ENCODE measurements at places on chromosomes 2 and 18.

GRCh38 chr2:120887741-120888231 is 152.1 kb downstream of the GLI2 start:
- no peak for DNase-seq

DNA sequence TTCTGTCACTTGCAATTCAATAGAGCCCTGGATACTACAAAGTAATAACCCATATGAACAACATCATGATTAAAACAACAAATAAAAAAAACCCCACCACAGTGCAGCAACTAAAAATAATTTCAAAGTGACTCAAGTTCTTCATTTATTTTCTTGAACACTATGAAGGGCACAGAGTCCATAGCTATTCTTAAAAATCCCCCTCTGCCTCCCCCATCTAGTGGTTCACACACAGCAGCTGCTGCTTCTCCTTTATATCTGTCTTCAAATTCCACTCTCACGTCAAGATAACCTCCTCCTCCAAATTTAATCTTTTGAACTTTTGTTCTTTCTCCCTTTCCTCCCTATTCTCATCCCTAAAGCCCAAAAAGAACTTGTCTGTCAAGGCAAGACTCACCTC is 591.3 kb downstream of the ZEB2 start:
- DNase-seq = no peak

- DNase-seq = no peak
These were observed 55.6 kb downstream of the C1QL2 start for GRCh38 chr2:119102964-119103363.

GRCh38 chr2:151973013-151973900 is 125.6 kb downstream of the CACNB4 start:
- DNase-seq = no peak

DNA sequence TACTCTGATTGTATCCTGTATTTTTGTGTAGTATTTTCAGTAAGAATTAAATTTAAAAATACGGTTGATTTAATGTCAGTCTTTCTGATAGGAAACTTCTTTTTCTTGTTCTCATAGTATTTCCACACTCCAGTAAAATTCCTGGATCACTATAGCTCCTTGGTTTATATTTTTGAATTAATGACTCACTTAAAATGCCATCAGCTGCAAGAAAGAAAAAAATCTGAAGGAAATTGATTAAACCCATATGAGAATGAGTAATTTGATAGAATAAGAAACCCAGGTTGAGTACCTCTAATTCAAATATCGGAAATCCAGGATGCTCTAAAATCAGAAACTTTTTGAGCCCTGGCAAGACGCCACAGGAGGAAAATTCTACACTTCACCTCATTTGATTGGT is 186.8 kb upstream of the RND3 start:
- peak; percentile 68 for DNase-seq

GRCh38 chr2:238142382-238143205 is 4.1 kb downstream of the KLHL30 start:
- DNase-seq = peak; percentile 14

GRCh38 chr2:143001501-143001900 is 124.0 kb downstream of the KYNU start:
- DNase-seq = no peak

- DNase-seq = no peak
These were observed 853.1 kb upstream of the SALL3 start for GRCh38 chr18:78126536-78126935.

DNA sequence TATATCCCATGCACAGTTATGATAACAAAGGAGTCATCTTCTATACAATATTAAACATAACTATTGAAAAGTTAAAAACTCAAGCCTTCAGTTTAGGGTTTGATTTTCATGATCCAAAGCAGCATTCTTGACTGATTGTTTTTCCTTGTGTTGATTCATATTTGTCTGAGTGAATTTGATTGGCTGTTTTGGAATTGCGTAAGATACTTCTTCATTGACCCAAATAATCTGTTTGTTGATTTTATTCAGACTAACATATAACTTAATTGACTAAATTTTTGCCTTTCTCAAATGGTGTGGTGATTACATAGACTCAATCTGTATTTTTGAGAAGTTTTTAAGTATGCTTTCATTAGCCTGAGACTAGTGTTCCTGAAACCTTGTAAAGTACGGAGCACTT is 305.7 kb upstream of the TNP1 start:
- no peak for DNase-seq

DNA sequence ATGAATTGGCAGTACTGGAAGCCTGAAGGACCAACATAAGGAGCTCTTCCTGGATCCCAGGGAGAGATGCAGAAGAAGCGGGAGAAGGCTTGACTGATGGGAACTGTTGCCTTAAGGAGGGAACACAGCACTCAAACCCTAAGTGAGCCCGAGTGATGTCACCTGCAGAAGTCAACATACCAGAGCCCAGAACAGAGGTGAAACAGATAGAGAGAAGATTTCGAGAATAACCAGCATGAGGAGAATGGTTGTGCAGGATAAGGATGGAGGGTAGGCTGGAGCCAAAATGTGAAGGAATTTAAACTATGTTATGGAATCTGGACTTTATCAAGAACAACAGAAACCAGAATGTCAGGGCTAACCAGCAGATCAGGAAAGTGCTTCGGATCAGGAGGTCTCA is 463.1 kb upstream of the DDX18 start:
- no peak for DNase-seq

GRCh38 chr2:151067658-151068369 is 193.8 kb downstream of the RBM43 start:
- no peak for DNase-seq

- no peak for DNase-seq
These were observed 36.8 kb upstream of the MAPRE3 start for GRCh38 chr2:26933431-26934334.

- DNase-seq = no peak
These were observed 58.3 kb downstream of the LTBP1 start for GRCh38 chr2:33005057-33005456.

GRCh38 chr2:240993446-240994170 is 4.8 kb upstream of the SNED1 start:
- DNase-seq = no peak

DNA sequence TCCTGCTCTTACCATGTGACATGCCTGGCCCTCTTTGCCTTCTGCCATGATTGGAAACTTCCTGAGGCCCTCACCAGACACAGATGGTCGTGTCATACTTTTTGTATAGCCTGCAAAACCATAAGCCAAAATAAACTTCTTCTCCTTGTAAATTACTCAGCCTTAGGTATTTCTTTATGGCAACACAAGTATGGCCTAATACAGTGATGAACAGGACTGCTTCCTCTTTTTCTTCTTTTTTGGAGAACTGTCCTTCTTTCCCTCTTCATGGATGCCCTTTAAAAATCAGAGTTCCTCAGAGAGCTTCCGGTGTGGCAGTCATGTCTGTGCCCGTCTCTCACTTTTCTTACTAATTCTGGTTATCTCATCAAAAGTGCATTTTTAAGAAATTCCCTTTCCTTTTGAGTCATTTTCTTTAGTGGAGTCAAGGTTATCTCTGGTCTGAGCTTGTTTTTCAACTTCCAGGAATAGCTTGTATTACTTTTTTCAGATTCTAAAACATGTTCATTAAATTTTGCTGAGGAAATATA is 9.2 kb upstream of the IL1A start:
- peak; percentile 20 for DNase-seq

GRCh38 chr18:35117951-35118411 is 76.8 kb downstream of the MAPRE2 start:
- DNase-seq = peak; percentile 32

DNA sequence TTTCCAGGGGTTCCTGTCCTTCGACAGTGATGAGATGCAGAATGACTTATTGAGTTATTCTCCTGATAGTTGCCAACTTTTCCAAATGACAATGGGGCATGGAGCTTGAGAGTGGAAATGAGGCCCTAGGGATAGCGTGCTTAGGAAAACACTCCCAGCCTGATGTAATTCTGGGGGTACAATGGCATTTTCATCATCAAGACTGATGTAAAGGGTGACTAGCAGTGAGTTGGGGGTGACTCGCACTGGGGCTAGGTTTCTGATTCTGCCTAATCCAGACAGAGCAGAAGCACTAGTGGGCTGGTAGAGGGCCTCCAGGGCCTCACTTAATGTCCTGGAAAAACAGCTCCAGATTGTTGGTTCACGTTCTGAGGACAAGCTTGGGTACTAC is 34.0 kb upstream of the IL37 start:
- peak; percentile 14 for DNase-seq

- DNase-seq = no peak
These were observed 55.0 kb downstream of the SLC9A2 start for GRCh38 chr2:102674370-102674769.

DNA sequence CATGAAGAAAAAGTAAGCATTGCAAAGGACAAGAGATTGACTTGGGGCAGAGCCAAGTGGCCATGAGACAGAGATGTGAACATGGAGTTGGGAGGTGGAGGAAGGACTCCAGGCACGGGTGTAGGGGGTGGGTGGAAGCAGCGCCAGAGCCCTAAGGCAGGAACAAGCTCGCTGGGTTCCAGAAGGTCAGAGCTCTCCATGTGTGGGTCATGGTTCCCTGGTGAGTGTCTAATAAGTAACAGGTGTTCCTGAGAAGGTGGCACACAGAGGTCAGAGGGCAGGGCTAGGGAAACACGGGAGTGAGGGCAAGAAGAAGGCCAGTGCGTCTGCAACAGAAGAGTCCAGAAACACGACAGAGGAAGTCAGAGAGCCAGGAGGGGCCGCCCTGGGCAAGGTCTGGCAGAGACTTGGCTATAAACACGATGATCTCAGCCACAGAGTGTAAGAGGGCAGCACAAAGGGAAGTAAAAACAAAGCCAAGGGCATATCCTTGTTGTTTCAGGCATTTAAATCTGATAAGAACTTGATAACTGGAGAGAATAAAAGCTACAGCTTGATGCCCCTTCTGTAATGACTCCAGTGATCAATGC is 260.8 kb downstream of the TGIF1 start:
- DNase-seq = no peak

GRCh38 chr2:240230291-240230931 is 90.0 kb upstream of the OTOS start:
- DNase-seq = no peak

DNA sequence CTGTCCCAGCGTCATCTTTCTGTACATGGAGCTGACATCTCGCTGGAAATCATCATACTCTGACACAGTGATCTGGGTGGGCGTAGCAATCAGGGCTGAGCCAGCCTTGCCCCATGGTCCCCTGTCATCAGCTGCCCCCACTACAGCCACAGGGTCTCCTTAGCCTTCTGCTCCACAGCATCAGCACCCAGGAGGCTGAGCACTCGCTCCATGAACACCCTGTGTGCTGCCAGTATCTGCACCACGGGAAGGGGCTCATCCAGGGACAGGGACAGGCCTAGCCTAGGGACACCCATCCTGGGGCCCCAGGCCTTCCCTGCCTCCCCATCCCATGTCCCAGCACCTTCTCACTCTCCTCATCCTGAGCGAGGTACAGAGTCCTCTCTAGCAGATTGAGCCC is 11.4 kb downstream of the ALPG start:
- no peak for DNase-seq

DNA sequence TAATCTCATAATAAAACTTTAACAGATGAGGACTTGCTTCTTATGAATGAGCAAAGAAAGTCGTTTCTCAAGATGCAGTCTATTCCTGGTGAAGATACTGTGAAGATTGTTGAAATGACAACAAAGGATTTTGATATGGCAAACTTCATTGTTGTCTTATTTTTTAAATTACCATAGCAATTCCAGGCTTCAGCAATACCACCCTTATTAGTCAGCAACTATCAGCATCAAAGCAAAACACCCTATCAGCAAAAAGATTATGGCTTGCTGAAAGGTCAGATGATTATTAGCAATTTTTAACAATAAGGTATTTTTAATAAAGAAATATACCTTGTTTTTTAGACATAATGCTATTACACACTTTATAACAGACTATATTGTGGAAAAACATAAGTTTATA is 88.3 kb downstream of the COL5A2 start:
- DNase-seq = peak; percentile 21

- peak; percentile 66 for DNase-seq
These were observed 14.5 kb downstream of the CKAP2L start for GRCh38 chr2:112749755-112750559.

- peak; percentile 51 for DNase-seq
These were observed 4.5 kb upstream of the CTIF start for GRCh38 chr18:48534364-48534763.

GRCh38 chr2:43605851-43606250 is 10.0 kb upstream of the THADA start:
- DNase-seq = no peak

DNA sequence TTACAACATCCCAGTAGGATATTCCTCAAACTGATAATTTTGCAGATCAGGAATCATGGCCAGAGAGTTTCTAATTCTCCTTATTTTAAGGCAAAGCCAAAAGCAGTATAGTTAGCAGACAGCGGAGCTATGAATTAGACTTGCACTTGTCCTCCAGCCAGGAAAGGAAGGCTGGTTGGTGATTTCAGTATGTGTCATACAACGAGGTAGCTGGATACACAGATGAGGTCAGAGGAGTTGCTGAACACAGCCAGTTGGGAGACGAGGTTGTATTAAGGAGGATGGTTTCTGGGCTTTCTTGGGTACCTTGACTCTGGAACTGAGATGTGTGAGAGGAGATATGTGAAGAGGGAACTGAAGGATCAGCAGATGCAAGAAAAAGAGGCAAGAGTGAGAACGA is 185.2 kb downstream of the SOX11 start:
- peak; percentile 74 for DNase-seq

DNA sequence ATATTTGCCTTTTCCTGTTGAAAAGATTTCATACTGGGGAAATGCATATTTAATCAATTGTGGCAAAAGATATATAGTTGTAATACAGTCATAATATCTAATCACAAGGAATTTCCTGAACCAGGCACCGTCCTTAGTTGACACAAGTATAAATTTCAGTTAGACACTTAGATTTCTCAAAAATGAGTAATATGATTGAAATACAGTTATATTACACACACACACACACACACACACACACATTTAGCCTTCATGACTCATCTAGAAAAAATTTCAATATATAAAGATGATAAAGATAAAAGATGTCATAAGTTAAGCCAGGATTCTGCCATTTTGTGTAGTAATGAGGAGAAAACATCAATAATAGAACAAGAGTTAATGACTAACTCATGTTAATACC is 258.4 kb upstream of the ZNF804A start:
- peak; percentile 77 for DNase-seq

DNA sequence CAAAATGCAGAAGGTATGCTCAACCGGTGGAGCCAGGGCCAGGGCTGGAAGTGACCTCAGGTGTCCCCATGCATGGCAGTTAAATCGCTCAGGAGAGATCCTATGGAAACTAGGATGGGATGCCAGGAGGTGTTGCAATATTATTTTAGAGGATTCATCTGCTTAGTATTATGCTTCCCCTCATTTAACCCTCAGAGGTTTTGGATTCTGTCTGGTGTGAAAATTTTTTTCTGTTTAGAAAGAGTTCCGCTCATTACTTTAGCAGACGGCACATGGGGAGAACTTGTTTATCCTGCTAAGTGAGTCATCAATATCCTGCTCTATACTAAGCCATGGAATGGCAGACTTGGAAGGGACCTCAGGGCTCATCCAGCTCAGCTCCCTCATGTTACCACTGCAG is 42.5 kb downstream of the TRIB2 start:
- peak; percentile 98 for DNase-seq

DNA sequence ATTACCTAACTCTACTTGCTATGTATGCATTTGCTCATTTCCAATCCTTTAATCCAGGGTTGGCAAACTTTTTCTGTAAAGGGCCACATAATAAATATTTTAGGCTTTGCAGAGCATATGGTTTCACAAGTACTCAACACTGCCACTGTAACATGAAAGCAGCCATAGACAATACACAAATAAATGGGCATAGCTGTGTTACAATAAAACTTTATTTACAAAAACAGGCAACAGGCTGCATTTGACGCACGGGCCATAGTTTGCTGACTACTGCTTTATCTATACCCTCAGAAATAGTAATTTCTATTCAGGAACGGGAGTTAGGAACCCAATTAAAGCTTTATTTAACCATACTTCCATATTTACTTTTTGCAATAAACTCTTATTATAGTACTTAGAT is 138.7 kb downstream of the DHRS9 start:
- DNase-seq = no peak
